ENCODE measurements at places on chromosomes 11 and 22. TPM values are rescaled to one million over a fixed set of nuclear protein-coding genes. Genes with fewer than 3 reads are reported as not detected.

DNA sequence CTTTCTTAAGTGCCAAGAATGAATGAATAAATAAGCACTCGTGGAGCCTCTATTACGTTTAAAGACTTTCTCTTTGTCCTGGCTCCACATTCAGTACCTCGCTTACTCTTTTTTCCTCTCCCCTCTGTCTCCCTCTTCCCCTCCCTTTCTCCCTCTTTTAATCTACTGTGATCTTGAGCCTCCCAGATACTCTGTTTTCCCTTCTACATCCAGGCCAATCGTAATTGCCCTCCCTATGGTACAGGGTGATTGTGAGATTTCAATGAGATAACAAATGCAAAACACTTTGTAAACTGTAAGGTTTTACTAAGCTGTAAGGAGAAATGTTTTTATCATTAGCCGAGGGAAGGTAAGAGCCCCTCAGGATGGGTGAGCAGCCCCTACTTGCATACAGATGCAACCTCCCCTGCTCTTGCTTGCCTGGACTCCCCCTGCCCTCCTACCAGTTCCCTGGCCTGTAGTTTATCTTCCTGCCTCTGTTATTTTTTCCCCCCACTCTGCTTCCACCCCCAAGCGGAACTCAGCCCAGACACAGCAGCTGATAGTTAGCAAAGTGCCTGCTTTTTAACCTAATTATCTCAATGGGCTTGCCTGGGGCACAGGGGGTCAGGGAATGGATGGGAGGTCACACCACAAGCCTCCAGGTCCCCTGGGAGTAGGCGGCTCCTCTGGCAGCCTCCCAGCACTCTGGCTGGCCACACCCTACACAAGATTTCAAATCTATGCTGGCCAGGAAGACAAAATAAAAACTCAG, 76.9 kb upstream of the CADM1 start:
- no peak for DNase-seq

The PNPLA3 gene
- 11.7 TPM for total RNA-seq

DNA sequence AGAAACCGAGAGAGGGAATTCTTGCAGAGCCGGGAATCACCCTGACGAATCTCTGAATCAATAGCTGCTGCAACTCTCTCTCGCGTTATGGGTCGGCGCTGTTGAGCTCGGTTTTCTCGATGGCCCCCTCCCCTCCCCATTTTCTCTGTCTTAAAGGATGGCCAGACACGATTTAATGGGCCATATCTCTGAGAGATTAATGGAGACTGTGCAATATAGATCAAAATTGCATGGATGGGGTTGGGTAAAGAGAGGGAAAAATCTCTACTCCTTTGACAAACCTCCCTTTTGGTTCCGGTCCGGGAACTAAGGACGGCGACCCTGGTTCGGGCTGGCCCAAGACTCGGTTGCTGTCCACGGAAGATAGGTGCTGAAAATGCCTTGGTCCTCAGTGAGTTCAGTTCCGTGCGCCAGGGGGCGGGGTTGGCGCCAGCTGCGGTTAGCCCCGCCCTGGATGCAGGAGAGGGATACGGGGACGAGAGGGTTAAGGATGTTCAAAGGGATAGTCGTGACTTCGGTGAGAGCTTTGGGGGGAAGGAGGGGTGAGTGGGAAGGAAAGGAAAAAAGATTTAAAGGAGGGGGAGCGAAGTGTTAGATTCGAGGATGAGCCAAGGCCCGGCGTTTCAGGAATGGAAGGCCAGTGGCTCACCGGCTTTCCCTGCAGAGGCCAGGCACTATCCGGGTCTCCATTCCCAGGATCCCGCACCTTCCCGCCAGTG, 103.6 kb upstream of the HSD17B12 start:
- peak; percentile 15 for DNase-seq

- DNase-seq, result no peak
These were observed 37.6 kb downstream of the PITPNB start for GRCh38 chr22:27881421-27881820.

DNA sequence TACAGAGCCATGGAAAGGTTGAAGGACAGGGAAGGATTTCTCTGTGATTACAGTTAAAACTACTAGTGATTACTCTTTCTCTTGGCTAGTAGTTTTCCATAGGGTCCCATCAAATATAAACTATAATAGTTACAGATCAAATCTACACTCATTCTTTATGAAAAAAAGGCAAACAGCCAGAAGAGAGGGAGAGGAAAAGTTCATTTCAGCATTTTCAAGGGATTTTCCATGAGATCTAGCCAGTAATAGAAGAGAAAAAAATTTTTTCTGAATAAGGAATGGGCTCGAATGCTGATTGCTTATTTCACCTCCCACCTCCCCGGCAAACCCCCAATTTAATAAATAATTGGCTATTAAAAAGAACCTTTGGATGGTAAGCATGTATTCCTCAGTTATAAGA, 74.8 kb upstream of the BLID start:
- DNase-seq, result no peak

- no peak for DNase-seq
These were observed 6.6 kb upstream of the PLEKHA7 start for GRCh38 chr11:17020831-17021230.

All from foreskin keratinocyte (primary cell).